ENCODE measurements at places on chromosomes 11 and 22. TPM values are rescaled to one million over a fixed set of nuclear protein-coding genes. Genes with fewer than 3 reads are reported as not detected.

PRR33 gene
- total RNA-seq = not detected

MMP3 gene
- total RNA-seq = 10.7 TPM

CFAP300 gene
- total RNA-seq = 5.3 TPM

PAMR1 gene
- 46.2 TPM for total RNA-seq

TMEM191C gene
- total RNA-seq = 0.30 TPM

DRD4 gene
- total RNA-seq = not detected

NRXN2 gene
- 6.4 TPM for total RNA-seq

CARS1 gene
- total RNA-seq = 87.9 TPM

CAPN5 gene
- 27.5 TPM for total RNA-seq

BRSK2 gene
- 0.89 TPM for total RNA-seq

RNF214 gene
- total RNA-seq = 9.8 TPM

KCTD17 gene
- total RNA-seq = 35.8 TPM

SESN3 gene
- total RNA-seq = 12.2 TPM

OR10A2 gene
- not detected for total RNA-seq

PRRG4 gene
- total RNA-seq = under 0.01 TPM

GGTLC3 gene
- total RNA-seq = not detected

ACR gene
- total RNA-seq = not detected

H19 gene
- total RNA-seq = 4.6 TPM

PHF21B gene
- total RNA-seq = not detected

UBQLN3 gene
- not detected for total RNA-seq

MRGPRX3 gene
- not detected for total RNA-seq

SCUBE2 gene
- total RNA-seq = 1.8 TPM

PARVG gene
- not detected for total RNA-seq

OR5F1 gene
- total RNA-seq = not detected

SLC43A3 gene
- total RNA-seq = 49.6 TPM

OR4B1 gene
- total RNA-seq = not detected

SLC25A18 gene
- not detected for total RNA-seq

HEPHL1 gene
- total RNA-seq = 0.09 TPM

HBB gene
- total RNA-seq = not detected

PARVA gene
- total RNA-seq = 80.9 TPM

KIF18A gene
- 12.3 TPM for total RNA-seq

C11orf42 gene
- not detected for total RNA-seq

NXPE4 gene
- total RNA-seq = not detected

Measured in smooth muscle cell of the umbilical artery (primary cell).